ENCODE measurements at places on chromosomes 5 and 9. TPM values are rescaled to one million over a fixed set of nuclear protein-coding genes. Genes with fewer than 3 reads are reported as not detected.

PIP5K1B gene
- 1.7 TPM for polyA plus RNA-seq

LOX gene
- polyA plus RNA-seq = 41.1 TPM

PCDHA9 gene
- not detected for polyA plus RNA-seq

ASPN gene
- polyA plus RNA-seq = 138 TPM

SETX gene
- 28.5 TPM for polyA plus RNA-seq

SLC24A2 gene
- polyA plus RNA-seq = 1.2 TPM

MIER3 gene
- 17.3 TPM for polyA plus RNA-seq

IRX2 gene
- polyA plus RNA-seq = 0.58 TPM

DMGDH gene
- polyA plus RNA-seq = 2.9 TPM

CAMK4 gene
- 6.1 TPM for polyA plus RNA-seq

OTP gene
- not detected for polyA plus RNA-seq

DBH gene
- polyA plus RNA-seq = 0.54 TPM

BTNL8 gene
- not detected for polyA plus RNA-seq
